ENCODE measurements at places on chromosomes 3 and 15. TPM values are rescaled to one million over a fixed set of nuclear protein-coding genes. Genes with fewer than 3 reads are reported as not detected.

The DIPK2A gene
- 58.2 TPM for total RNA-seq

The MASP1 gene
- 178 TPM for total RNA-seq

The PLSCR5 gene
- total RNA-seq, result not detected

The DCP1A gene
- 9.1 TPM for total RNA-seq

The CLDN18 gene
- under 0.01 TPM for total RNA-seq

The GPD1L gene
- total RNA-seq, result 8.4 TPM

The OXSM gene
- total RNA-seq, result 10.8 TPM

The ESYT3 gene
- total RNA-seq, result not detected

Measured in smooth muscle cell of trachea (primary cell).